Activated naive CD8-positive, alpha-beta T cell treated with anti-CD3 and anti-CD28 coated beads for 36 hours (primary cell): ENCODE measurements at places on chromosomes 5 and 9. TPM values are rescaled to one million over a fixed set of nuclear protein-coding genes. Genes with fewer than 3 reads are reported as not detected.

DNA sequence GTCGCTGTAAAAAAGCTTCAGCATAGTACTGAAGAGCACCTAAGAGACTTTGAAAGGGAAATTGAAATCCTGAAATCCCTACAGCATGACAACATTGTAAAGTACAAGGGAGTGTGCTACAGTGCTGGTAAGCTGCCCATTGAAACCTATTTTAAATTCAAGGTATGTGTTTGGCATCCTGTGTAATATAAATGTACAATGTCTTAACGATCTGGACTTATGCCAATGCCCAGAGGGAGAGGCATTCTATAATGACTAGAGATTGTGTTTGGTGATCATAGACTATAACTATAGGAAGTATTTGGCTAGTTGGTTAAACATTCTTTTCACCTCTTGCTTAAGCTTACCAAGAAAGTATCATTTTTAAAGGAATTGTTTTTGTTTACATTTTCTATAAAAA lies 95.7 kb downstream of the INSL6 start:
- DNase-seq: no peak

DNA sequence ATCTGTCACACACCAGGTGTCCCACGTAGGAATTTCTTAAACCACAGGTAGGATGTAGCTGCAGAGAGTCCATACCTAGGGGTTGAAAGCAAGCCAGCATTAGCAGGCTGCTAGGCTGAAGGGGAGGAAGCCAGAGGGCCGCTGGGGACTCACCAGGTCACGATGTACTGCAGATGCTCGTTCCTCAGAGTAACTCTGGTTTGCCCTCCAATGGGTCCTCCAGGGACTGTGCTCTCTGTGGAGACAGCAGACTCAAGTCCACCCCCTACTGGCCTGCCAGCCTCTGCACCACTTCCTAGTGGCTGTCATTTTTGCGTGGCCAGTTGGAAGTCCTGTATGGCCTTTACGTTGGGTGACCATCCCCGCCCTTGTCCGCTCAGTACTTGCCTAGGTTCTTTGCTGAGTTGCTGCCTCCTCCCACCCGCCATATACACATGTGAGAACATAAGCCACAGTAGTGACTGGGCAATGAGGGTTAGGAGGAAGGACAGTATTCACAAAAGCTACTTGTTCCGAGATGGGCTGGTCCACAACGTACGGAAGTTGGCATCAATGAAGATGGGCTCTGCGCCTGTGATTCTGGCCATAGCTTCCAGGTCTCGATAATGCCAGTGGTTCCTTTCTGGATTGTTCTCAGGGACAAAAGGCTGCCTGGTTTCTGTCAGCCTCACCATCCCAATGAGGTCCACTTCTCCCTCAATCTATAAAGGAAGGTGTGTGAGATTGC lies 4.1 kb downstream of the RPL7A start:
- peak; percentile 55 for DNase-seq

DNA sequence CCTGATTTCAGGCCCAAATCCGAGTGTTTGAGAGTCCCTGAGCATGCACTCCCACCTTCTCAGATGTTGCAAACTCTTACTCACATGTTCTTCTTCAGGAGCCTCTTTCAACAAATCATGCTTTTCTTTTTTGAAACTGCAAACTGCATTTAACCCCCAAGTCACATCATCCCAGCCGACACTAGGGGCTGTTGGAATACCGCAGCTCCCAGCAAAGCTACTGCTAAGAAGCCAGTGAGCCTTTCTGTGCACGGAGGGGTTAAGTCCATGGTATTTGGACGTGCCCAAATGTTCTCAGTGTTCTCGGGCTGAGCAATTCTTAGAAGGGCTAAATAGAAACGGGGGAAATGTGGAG lies 282.9 kb downstream of the NFIB start:
- no peak for DNase-seq

- no peak for DNase-seq
These were observed 118.1 kb upstream of the CCDC112 start for GRCh38 chr5:115414406-115415142.

GRCh38 chr9:98057138-98057799 lies 737 bp downstream of the NANS start:
- no peak for DNase-seq

- DNase-seq: no peak
These were observed 592.4 kb downstream of the CSNK1G3 start for GRCh38 chr5:124104344-124104743.

DNA sequence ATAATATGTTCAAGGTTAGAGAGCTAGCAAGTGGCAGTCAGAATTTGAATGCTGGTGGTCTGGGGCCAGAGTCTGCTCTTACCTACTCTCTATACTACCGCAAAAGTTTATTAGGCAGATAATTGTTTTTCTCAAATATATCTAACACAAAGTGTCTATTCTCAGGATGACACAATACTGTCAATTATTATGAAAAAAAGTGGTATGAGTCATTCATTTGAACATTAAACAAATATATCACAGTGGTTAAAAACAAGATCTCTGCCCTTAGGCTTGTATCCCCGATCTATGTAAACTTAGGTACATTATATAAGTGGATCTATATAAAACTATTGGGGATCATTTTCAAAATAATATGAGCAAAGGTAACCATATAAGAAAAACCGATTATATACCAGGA lies 354.9 kb downstream of the CETN3 start:
- DNase-seq: no peak

DNA sequence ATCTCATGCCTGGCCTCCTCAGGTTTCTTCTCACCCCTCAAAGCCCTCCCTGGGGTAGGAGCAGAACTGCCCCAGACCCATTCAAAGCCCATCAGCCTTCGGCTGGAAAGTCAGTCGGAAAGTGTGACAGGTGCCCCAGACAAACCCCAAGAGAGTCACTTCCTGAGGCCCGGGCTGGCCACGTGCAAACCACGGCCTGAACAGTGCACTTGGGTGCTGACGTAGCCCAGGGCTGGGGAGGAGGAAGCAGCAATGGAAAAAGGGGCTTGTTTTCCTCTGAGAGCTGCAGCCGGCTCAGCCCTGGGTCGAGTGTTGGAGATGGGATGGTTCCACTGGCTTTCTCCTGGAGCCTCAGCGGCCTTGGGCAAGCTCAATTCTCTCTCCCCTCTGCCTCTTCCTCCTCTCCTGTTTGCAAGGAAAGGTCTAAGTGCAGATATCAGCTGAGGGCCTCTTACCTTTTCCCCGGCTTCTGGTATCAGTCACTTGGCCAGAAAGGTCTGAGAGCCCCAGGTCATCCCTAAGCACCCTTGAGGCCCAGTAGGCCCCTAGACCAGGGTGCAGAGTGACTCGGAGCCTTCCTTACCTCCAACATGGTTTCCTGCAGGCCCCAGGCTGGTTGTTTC lies 5.9 kb upstream of the EGR1 start:
- DNase-seq: peak; percentile 93

- no peak for DNase-seq
These were observed 416.3 kb downstream of the IRX1 start for GRCh38 chr5:4011943-4012342.

- no peak for DNase-seq
These were observed 2.1 kb downstream of the MAP3K1 start for GRCh38 chr5:56817263-56818014.

DNA sequence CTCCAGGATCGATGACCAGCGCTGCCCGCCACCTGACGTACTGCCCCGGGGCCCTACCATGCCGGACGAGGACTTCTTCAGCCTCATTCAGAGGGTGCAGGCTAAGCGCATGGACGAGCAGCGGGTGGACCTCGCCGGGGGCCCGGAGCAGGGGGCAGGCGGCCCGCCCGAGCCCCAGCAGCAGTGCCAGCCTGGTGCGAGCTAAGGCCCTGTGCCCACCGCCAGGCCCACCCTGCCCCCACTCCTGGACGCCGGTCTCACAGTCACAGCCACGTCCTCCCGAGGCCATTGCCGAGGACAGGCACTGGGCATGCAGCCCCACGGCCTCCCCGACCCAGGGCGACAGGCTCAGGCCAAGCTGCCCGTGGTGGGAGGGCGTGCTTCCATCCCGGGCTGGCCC lies 5.5 kb downstream of the DNLZ start:
- no peak for DNase-seq

- no peak for DNase-seq
These were observed 62.9 kb downstream of the DENND1A start for GRCh38 chr9:123867034-123867433.

- no peak for DNase-seq
These were observed 849 bp upstream of the IFT74 start for GRCh38 chr9:26955222-26955903.

- DNase-seq: no peak
These were observed 3.4 kb downstream of the PLEKHG4B start for GRCh38 chr5:95241-95980.

DNA sequence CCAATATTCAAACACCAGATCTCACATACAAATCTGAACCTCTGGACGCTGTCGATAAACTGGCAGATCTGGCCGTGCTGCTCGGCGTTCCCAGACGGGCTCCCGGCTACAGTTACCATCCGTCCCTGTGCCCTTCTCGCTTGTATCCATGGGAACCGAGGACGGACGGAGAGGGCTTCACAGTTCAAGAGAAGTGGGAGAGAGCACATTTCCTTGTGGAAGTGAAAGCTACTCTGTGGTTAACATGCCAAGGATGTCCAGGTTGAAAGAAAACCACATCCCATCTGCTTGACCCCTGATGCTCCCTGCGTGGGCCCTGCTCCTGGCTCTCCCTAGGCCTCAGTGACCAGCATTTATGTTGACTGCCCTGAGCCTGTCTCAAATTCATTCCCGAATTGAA lies 6.3 kb upstream of the DBN1 start:
- no peak for DNase-seq

- DNase-seq: no peak
These were observed 3.6 kb upstream of the RAPGEF1 start for GRCh38 chr9:131743501-131743900.

- no peak for DNase-seq
These were observed 87.3 kb downstream of the DMXL1 start for GRCh38 chr5:119158144-119158543.

GRCh38 chr9:105118636-105119035 lies 125.8 kb upstream of the SLC44A1 start:
- no peak for DNase-seq

DNA sequence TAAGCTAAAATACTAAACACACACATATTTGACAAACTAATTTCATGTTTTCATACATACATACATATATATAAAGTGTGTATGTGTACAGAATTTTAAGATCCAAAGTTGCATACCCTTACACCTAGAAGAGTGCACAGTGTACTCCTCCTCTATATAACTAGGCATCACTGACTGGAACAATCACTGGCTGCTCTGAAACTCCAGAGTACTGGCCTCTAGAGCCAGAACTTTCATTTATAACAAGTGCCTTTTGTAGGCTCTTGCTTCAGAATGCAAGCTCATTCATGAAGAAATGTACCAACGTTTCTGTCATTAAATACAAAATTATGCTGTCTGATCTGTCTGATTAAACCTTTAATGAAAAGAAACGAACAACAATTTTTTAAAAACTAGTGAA lies 4.0 kb downstream of the LEAP2 start:
- no peak for DNase-seq

DNA sequence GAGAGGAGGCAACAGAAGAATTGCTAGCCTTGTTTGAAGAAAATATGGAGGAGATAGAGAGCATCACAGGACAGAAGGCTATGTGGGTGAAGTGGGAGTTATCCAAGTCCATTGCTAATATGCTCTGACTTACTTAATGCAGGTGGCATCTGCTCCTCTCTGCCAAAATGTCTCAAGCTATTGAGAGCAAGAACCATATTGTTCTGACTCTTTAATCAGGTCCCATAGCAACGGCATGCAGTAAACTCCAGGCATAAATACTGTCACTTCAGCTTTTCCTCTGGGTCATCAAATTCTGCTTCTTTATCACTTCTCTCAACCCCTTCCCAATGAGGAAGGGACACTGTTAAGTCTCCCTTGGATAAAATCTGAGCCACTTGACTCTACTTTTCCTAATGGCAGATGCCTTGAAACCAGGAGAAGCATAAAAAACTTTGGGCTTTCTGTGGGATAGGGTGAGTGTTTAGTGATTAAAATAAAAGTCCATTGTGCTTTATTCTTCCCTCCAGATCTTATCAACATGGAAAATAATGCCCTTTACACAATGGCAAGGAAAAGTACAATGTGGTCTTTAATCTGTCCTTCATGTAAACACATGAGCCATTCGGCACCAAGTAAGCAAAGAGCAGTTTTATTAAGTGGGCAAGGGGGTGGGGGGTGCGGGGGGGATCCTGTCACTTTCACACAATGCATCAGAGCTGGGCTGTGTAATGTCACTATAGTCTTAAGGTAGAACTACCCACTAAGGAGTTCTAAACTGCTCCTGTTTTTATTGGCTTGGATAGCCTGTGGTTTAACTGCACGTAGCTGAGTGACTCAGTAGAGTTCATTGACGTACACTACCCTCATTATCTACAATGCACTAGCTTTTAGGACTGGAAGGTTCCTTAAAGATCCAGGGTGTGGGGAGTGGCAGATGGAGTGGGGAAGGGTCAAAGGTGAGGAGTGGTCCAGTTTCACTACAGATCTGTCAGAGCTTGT lies 71.0 kb upstream of the TARS1 start:
- no peak for DNase-seq

- DNase-seq: no peak
These were observed 137.8 kb downstream of the LPAR1 start for GRCh38 chr9:110900456-110900855.

- DNase-seq: peak; percentile 48
These were observed at the start of gene GLRX for GRCh38 chr5:95822542-95823181. Gene GLRX, minus strand, starts transcription at chr5:95822726. Its CDS starts 64 bp downstream, at chr5:95822662.

- DNase-seq: no peak
These were observed 35.9 kb downstream of the FBXW2 start for GRCh38 chr9:120757026-120757913.

The GGTA1 gene
- total RNA-seq: not detected

The FAM151B gene
- total RNA-seq: 0.30 TPM

The SPINK6 gene
- not detected for total RNA-seq

The ZNF300 gene
- total RNA-seq: 2.8 TPM

The AQP3 gene
- 2.9 TPM for total RNA-seq

The ANKRD20A1 gene
- total RNA-seq: not detected

The LRRC19 gene
- not detected for total RNA-seq

The IRF1 gene
- 228 TPM for total RNA-seq
